ENCODE measurements at places on chromosomes 11 and 22. TPM values are rescaled to one million over a fixed set of nuclear protein-coding genes. Genes with fewer than 3 reads are reported as not detected.
A peak's percentile ranks its signal among the peaks of the same experiment; 100 is the strongest.

MS4A6A gene
- polyA plus RNA-seq: 21.2 TPM

SCUBE2 gene
- 52.9 TPM for polyA plus RNA-seq

ASCL2 gene
- 0.19 TPM for polyA plus RNA-seq

ANGPTL5 gene
- 0.65 TPM for polyA plus RNA-seq

TSSK2 gene
- polyA plus RNA-seq: not detected

MMP7 gene
- polyA plus RNA-seq: not detected

GLYAT gene
- polyA plus RNA-seq: not detected

SPI1 gene
- polyA plus RNA-seq: 5.9 TPM

LTBP3 gene
- 204 TPM for polyA plus RNA-seq

B3GAT1 gene
- 0.26 TPM for polyA plus RNA-seq

CASP12 gene
- polyA plus RNA-seq: 0.33 TPM

LUZP2 gene
- 1.7 TPM for polyA plus RNA-seq

OR52I2 gene
- not detected for polyA plus RNA-seq

NXPE2 gene
- 0.11 TPM for polyA plus RNA-seq

GRCh38 chr11:126202646-126203359 lies 8.6 kb downstream of the RPUSD4 start:
- DNase-seq: no peak

DNA sequence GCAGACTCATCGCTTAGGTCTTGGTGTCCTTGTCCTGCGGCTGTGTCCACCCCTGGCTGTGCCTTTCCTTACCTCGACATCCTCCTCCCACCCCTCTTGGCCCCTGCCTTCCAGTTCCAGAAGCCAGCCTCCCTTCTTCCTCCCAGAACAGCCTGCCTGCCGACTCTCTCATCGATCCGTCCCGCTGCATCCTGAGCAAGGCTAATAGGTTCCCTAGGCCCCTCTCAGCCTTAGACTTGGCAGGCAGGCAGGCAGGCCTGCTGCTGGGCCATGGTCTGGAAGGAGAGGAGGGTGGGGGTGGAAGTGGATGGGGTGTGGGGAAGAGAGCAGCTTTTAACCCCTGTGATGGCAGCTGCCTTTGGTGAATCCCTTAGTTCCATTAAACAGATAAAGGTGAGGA lies 196.7 kb upstream of the TBCEL start:
- peak; percentile 34 for DNase-seq

GRCh38 chr11:121249039-121249663 lies 43.4 kb upstream of the SC5D start:
- peak; percentile 47 for DNase-seq

DNA sequence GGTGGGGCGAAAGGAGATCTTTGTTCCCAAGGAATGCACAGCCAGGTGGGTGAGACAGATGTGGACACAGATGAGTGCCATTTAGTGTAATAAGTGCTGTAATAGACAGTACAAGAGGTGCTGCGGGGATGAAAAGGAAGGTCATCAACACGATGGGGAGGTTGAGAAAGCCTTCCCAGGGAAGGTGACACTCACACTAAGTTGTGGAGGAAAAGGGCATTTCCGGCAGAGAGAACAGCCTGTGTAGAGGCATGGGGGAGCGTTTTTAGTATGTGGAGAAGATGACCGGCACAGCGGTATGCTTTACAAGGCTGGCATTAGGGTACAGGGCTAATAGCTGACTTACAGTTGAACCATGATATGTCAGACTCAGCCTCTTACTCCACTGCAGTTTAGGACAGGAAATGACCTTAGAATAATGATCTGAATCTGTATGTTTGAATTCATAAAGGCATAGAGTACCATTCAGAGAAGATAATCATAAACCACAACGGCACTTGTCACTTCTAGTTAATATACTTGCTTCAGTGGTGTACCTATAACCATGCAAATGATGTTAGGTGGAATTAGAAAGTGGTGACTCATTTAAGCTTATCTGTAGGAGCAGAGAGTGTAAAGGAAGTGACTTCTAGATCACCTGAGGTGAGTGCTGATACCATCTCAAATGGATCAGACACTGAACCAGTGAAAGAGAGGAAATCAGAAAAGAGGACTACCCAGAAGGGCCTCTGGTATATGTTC lies 60.6 kb downstream of the FAM83F start:
- no peak for DNase-seq

DNA sequence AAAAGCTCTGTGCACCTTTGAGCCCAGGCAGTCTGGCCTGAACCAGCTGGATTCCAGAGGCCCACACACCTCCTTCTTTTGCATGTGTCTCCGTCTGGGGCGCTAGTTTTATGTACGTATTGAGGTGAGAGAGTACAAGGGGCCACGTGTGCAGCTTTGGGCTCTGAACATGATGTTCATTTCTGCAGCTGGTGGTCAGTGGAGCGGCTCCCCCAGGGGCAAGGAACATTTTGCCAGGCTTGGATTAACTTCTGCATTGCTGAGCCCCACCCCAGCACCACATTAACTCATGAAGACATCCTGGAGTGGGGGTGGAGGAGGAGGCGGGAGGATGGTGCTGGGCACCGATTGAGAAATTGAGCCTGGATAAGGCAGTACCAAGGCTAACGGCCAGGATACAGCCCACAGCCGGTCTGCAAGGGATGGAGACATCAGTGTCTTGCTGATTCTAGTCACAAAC lies 13.8 kb downstream of the USP2 start:
- DNase-seq: no peak

DNA sequence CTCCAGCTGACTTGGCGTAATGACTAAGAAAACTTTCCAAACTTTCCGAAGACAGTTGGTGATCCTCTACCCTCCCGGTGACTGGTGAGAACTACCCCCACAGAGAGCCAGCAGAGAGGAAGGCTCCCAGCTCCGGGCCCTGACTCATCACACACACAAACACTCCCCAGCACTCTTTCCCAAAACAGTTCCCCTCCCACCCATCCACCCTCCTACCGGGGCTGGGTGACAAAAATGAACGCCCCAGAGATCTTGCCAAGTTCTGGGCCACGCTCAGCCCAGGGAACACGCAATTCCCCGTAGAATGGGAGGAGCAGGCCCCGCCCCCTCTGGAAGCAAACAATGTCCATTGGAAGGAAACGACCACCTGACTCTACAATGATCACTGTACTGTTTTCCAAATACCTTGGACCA lies 21.3 kb upstream of the JAM3 start:
- DNase-seq: no peak

GRCh38 chr11:10631761-10632160 lies 61.8 kb downstream of the IRAG1 start:
- DNase-seq: no peak

DNA sequence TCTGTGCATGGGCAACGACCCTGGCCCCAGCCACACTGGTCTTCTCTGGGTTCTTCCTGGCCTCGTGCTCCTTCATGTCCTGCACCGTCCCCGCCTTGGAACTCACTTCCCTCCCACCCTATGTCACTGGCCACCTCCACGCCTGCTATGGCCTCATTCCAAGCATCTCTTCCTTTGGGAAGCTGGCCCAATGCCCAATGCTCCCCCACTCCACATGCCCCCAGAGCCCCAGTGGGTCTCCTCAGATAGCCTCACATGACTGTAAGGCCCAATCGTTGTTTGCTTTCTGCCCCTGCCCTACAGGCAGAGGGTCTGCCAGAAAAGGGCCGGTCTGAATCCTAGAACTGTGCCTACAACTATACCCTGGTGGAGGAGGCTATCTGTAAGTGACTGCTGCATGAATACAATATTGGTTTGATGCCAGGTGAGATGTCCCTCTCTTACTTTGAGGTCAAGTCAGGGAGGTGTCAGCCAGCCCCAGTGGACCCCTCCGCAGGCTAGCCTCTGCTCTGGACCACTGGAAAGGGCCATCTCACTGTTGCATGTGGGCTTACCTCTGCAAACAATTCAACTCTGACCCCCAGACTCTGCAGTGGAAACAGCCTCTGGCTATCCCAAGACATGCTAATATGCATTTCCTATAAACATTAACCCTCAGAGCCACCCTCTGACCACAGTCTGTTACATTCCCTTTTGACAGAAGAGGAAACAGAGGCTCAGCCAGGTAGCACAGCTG lies 2.1 kb upstream of the GNAZ start:
- no peak for DNase-seq

DNA sequence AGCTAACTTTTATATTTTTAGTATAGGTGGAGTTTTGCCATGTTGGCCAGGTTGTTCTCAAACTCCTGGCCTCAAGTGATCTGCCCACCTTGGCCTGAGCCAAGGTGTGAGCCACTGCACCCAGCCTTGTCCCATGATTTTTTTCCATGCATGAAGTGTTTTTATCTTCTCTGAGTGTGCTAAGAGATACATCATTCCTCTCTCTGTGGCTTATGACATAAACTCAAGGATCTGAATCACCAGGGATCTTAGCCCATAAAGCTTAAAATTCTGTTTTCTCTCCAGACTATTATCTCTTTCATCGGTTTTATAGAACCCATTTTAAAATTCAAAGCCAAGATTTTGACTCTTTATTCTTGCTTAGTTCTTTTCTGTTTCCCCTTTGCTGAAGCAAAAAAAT lies 48.4 kb upstream of the C11orf58 start:
- DNase-seq: no peak

DNA sequence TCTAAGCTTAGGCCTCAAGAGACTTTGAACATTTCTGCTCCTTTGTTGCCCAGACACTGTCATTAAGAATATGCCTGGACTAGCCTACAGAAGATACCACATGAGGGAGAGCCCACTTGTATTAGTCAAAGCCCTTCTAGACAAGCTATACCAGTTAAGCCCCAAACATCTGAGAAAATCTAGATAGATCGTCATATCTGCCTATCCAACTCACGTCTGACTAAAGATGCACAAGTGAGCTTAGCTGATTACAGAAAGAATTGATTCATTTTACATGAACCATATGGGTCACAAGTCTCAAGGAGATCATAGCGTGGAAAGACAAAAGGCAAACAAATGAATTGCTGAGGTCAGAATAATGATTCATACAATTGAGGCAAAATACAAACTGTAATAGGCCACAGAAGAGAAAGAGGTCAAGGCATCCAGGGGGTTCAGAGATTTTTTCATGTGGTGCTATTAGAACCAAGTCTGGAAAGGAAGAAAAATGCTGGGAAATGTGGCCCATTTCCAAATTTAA lies 1155.5 kb upstream of the TENM4 start:
- DNase-seq: no peak

DNA sequence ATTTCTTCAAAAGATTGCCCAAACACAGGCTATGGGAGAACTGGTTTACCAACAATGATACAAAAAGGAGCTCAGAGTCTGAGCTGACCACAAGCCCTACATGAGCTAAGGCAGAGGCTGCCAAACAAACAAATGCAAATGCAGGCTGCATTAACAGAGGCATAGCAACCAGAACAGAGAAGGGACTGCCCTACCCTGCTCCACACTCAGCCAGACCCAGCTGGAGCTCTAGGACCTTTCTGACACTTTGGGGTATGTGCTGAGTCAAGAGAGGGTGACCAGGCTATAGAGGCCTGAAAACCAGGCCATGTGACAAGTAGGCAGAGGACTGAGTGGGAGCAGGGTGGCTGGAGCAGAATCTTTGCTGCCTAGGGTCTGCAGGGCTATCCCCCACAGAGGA lies 17.8 kb upstream of the P2RY2 start:
- DNase-seq: no peak

DNA sequence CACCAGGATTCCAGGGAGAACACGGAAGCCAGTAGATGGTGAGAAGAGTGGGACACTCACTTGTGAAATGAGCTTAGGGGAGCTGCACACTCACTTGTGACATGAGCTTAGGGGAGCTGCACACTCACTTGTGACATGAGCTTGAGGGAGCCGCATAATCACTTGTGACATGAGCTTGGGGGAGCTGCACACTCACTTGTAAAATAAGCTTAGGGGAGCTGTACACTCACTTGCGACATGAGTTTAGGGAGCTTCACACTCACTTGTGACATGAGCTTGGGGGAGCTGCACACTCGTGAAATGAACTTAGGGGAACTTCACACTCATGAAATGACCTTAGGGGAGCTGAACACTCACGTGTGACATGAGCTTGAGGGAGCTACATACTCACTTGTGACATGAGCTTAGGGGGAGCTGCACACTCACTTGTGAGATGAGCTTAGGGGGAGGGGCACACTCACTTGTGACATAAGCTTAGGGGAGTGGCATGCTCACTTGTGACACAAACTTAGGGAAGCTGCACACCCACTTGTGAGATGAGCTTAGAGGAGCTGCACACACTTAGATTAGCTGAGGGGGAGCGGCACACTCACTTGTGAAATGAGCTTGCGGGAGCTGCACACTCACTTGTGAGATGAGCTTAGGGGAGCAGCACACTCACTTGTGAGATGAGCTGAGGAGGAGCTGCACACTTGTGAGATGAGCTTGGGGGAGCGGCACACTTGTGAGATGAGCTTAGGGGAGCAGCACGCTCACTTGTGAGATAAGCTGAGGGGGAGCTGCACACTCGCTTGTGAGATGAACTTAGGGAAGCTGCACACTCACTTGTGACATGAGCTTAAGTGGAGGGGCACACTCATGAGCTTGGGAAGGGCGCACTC lies 59.0 kb downstream of the NCAPD3 start:
- no peak for DNase-seq

GRCh38 chr11:36945384-36945783 lies 347.3 kb upstream of the RAG2 start:
- peak; percentile 11 for DNase-seq

DNA sequence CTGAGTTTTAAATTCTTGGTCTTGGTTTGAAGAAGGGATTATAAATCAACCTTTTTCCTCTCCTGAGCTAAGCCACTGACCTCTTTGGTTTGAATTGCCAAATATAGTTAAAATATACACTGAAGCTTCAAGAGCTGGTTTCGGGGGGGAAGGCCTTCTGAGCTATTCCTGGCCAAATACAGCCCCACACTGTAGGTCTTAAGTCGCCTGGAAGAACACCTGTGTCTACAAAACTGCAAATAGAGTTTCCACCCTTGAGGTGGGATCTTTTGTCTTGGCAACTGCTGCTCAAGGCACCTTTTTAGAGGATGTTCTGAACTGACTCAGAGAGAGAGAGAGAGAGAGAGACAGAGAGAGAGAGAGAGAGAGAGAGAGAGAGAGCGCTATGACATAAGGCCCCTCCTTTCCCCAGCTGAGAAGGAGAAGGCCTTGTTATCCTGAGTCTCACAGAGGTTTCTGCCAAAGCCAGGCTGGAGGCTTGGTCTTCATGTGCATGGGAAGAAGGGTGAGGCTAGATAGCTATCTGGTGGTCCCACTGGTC lies 5.5 kb downstream of the ADM start:
- peak; percentile 88 for DNase-seq

DNA sequence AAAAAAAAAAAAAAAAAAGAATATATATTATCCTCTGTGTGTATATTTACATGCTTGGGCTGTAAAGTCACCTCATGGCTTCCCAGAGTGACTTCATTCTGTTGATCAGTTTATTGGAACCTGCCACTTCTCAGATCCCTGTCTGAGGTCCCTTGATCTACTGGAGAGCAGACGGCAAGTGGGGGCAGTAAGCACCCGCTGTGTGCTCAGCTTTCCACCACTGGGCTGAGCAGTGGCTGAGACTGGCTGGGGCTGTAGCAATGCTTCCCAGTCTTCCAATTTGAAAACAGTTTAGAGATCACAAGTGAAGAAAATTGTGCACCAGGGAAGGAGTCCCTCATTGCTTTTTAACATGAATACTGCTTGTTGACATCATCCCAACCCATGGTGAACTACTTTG lies 6.9 kb upstream of the RBM4B start:
- DNase-seq: no peak

DNA sequence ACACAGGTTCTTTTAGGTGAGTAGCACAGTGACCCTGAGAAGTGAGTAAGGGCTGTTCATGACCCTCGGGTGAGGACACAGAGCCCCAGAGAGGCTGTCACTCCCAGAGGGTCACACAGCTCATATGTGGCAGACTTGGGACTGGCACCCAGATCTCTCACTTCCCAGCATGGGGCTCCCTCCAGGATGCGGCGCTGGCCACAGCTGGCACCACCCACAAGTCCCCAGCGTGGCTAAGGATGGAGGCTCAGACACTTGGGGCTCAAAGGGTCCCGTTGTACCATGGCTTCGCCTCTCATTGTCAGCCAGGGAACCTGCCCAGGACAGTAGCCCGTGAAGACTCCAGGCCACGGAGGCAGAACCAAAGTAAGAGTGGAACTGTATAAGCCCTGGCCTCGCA lies 6.0 kb upstream of the SHISAL1 start:
- no peak for DNase-seq

All from muscle of leg (tissue), 16 donors.